EL (cell line): ENCODE measurements at places on chromosomes 4 and X.

GRCh38 chr4:141275834-141276233 is 55.1 kb downstream of the ZNF330 start:
- DNase-seq, result peak; percentile 89

GRCh38 chrX:12423346-12423745 is 285.1 kb downstream of the FRMPD4 start:
- no peak for DNase-seq

GRCh38 chr4:8606966-8607365 is 14.4 kb downstream of the CPZ start:
- DNase-seq, result no peak

GRCh38 chr4:142351958-142352357 is 494.1 kb downstream of the INPP4B start:
- DNase-seq, result no peak

DNA sequence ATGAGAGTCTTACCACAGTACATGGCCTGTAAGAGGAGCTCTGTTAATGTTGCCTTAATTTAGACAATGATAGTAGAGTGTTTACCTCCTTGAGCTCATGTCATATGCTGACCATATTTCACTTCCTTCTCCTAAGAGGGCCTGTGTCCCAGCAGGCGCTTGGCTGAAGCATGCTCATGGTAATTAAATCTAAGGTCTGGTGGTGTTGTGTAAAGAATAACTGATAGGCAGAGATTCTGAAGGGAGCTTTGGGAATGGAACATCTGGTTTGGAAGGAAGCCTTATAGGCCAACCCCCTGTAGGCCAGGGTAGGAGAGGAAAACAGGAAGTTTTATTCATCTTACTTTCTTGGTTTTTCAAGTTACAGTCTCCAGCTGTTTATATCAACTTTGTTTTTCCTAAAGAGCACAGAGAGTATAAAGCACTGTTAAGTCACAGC is 300.2 kb downstream of the USP46 start:
- no peak for DNase-seq

- DNase-seq, result peak; percentile 10
Observed at GRCh38 chr4:52588097-52588496, 71.0 kb downstream of the USP46 start.

GRCh38 chrX:52015794-52016193 is 53.2 kb downstream of the MAGED4B start:
- DNase-seq, result no peak

DNA sequence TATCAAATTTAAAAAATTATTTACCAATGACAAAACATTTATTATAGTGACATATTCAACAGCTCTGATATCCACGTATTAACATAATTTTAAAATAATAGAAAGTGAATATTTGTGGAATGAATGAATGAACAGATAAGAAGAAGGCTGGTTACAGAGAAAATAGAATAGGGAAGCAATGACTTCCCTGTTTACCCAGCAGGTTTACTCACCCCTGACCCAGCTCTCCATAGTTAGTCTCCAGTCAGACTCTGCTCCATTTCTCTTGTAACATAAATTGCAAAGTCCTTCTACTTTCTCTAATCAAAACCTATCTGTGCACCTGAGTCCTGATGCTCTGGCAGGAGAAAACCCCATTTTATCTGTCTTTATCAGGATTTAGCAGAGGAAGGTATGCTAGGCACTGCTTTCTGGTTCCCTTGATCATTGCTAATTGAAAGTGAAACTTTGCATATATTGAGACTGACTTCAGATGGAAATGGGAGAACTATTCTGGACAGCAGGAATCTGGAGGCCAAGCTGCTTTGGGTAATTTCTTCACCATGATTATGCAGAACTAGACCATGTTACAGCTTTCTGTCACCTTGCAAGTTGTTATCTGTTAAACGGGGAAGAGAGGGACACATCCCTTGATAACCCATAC is 363.0 kb downstream of the FAT4 start:
- peak; percentile 2 for DNase-seq

- no peak for DNase-seq
Observed at GRCh38 chrX:7828594-7828993, 14.4 kb upstream of the VCX start.

GRCh38 chrX:134990801-134991481 is at the start of gene SMIM10:
TSS of gene SMIM10 (plus strand) at chrX:134990991. CDS start at chrX:134991096, 105 bp downstream.
- peak; percentile 87 for DNase-seq

- no peak for DNase-seq
Observed at GRCh38 chr4:32140636-32141035, 1420.5 kb downstream of the PCDH7 start.

GRCh38 chrX:137479386-137479785 is 86.5 kb upstream of the ZIC3 start:
- DNase-seq, result no peak

GRCh38 chr4:172018358-172018757 is 205.2 kb downstream of the GALNTL6 start:
- no peak for DNase-seq

- DNase-seq, result no peak
Observed at GRCh38 chr4:126328914-126329313, 1014.2 kb downstream of the FAT4 start.

DNA sequence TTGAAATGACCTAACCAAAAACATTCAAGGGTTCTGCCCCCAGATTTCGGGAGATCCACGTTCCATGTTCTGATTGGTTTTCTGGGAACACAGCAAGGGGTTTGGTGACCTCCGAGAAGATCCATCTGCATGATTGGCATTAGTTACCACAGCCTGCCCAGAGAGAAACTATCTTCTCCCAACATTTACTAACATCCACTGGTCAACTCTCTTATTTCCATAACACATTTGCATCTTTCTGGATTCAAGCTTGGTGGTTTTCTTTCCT is 15.6 kb downstream of the SHOX start:
- DNase-seq, result peak; percentile 50

DNA sequence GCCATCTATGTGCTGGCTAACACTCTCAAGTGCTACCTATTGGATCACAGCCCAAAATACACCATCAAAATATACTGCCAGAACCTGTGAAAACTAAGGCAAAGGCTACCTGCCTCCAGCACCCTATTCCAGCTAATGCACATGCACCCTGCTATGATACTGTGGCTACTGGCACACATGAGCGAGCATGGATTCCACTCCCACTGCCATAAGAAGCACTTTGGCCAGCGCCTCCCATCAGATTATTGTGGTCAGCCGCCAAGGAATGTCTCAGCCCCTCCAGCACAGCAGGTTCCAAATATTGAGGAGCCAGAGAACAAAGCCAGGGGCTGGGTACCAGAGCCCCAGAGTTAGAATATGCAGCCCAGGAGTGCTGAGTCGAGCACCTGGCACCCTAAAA is 32.5 kb upstream of the TMPRSS11F start:
- no peak for DNase-seq

DNA sequence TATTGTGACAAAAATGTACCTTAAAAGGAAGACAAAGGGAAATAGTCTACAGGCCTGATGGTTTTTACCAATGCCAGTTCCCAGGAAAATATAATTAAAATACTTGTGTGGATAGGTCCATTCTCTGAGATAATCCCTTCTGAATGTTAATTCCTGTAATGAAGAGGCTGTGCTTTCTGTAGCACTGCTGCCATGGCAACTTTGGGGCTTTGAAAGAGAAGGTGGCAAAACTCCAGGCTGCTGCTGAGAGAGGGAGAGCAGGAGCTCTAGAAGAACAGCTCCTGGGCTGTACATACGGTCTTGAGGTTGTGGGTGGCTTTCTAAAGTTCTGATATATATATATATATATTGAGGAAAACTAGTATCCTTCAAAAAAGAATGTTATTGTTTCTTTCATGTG is 125.4 kb downstream of the PDLIM5 start:
- peak; percentile 38 for DNase-seq

DNA sequence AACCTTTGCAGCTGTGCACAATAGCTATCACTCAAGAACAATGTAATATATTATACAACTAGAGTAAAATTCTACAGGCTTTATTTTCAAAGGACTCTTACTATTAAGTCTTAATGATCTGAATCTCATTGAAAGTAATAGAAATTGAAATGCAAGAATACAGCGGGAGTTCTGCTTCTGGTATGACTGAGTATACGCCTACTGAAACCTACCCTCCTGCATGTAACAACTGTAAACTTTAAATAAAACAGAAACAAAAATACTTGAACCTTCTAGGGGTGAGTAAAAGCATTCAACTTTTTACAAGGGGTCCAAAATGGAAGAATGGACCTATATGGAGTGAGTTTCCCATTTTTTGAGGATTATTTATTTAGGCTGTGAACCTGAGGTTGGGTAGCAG is 13.5 kb downstream of the DCHS2 start:
- DNase-seq, result no peak

GRCh38 chr4:80803337-80803736 is 227.2 kb upstream of the BMP3 start:
- DNase-seq, result no peak

DNA sequence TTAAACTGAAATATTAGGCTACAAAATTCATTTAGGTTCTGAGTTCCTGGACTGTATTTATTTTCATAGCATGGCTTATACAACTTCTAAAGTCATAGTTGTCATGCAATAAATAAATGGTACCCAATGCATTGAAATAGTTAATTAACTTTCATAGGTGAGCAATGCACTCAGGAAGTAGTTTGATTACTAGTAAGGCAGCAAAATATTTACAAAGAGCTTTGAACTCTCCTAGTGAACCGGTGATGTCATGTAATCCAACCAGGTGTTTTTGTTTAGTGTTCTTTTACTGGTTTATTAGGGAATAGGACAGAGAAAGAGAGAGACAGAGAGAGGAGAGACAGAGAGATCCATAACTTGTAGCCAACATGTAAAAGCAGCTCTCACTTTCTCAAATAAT is 228.6 kb upstream of the CTSO start:
- no peak for DNase-seq

GRCh38 chr4:78057600-78058550 is 752 bp downstream of the FRAS1 start:
- DNase-seq, result peak; percentile 44

- no peak for DNase-seq
Observed at GRCh38 chr4:53844133-53844532, 220.3 kb downstream of the CHIC2 start.

DNA sequence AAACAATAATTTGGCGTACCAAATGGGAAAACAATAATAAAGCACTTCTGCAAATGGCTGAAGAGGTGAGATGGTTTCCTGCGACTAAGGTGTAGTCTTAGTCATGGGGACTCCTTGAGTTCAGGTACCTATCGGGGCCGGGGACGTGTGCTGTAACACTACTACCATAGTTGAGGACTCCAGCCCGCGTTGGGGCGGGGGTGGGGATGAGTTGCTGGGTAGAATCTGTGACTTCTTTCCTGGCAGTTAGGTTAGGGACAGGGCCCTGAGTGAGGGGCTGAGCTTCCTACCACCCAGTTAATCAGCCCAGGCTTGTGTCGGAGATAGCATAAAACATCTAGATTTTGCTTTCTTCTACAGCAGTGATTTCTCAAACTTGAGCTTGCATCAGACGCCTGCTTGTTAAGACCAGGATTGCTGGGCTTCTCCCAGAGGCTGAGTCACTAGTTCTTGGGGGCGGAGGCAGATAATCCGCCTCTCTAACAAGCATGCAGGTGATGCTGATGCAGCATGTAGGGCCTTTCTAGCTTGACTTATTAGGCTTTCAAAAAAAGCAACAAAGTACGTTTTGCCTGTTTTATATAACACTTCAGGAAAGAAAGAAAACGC is 30.2 kb downstream of the RBBP7 start:
- peak; percentile 70 for DNase-seq

DNA sequence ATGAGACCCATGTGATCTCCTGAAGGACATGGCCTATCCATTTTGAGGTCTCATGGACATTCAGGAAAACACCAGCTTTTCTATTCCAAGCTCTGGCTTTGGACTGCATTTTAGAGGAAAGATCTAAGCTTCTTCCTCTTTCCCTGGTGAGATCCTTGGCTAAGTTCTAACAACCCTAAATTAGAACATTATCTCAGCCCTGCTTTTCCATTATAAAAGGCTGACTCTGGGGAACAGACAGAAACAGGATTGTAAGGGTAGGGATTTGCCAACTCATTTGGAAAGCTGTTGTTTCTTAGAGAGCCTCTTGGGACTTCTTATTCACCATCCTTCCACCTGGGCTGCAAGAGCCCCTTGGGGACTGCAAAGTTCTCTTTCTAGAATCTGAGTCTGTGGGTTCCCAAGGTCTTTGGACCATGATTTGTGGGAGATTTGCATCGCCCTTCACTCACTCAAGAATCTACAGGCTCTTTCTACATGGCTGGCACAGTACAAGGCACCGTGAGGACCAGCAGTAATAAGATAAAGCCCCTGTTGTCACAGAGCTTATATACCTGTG is 146.9 kb downstream of the FNIP2 start:
- no peak for DNase-seq

DNA sequence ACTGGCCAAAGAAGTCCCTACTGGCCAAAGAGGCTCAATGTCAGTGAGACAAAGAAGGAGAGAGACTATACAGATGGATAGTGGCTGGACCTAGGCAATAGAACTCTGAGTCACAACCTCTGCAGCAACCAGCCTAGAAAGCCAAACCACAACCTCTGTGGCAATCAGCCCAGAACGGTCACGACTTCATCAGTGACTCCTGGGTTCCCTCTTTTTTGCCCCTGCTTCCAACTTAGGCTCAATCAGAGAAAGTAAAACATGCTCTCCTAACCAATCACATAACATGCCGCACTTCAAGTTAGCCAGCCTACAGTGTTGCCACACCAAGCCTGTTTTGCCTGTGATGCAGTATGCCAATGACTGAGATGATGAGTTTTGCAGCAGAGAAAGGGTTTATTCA is 203.4 kb downstream of the ANAPC10 start:
- peak; percentile 67 for DNase-seq

DNA sequence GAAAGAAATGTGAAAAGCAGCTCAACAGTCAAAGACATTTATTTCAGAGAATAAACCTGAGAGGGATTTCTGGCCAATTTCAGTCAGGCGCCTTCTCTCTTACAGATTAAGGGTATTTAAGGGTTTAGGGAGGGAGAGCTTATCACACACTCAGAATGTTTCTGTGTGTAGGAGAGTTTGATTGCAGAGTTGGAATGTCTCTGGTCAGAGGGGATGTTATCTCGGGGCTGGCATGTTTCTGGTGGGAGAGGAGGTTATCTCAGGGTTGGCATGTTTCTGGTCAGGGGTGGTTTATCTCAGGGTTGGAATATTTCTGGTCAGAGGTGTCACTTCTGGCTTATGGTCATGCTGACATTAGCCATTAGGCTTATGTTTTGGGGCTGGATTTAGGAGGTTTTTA is 1920.5 kb upstream of the PCDH7 start:
- DNase-seq, result no peak

GRCh38 chr4:121799208-121799823 is 1.8 kb upstream of the EXOSC9 start:
- DNase-seq, result no peak

GRCh38 chr4:173415885-173416653 is 17.2 kb upstream of the SCRG1 start:
- no peak for DNase-seq

- DNase-seq, result no peak
Observed at GRCh38 chr4:7241597-7242125, 49.3 kb downstream of the SORCS2 start.

GRCh38 chrX:99722094-99722493 is 688.0 kb downstream of the PCDH19 start:
- DNase-seq, result no peak

GRCh38 chr4:184196730-184197385 is 20.8 kb downstream of the ENPP6 start:
- no peak for DNase-seq
